Activated CD8-positive, alpha-beta T cell treated with anti-CD3 and anti-CD28 coated beads, Interleukin-2, amount 10 ng/mL, durations not matched to agents 7 days and 5 days (primary cell): ENCODE measurements at places on chromosomes 5 and 9. TPM values are rescaled to one million over a fixed set of nuclear protein-coding genes. Genes with fewer than 3 reads are reported as not detected.

The FOXI1 gene
- not detected for total RNA-seq

The ALDH1A1 gene
- total RNA-seq, result not detected

The TAF11L13 gene
- not detected for total RNA-seq

DNA sequence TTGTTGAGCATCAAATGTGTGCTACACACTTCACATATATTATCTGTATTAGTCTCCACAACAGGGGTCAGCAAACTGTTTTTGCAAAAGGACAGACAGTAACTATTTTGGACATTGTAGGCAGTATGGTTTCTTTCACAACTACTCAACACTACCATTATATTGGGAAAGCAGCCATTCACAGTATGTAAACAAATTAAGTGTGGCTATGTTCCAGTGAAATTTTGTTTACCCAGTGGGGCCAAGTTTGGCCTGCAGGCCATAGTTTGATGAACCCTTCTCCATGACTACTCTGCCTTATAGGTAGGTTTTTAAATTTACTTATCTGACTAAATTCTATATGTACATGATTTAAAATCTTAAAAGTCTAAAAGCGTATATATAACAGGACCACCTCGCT is 13.0 kb upstream of the FAM151B start:
- H3K27me3 ChIP-seq, result no peaks in the 10 kb centered on the region
- H3K4me3 ChIP-seq, result no peak overlapping the region
- H3K27ac ChIP-seq, result no peak overlapping the region
- no peaks in the 10 kb centered on the region for H3K4me1 ChIP-seq

DNA sequence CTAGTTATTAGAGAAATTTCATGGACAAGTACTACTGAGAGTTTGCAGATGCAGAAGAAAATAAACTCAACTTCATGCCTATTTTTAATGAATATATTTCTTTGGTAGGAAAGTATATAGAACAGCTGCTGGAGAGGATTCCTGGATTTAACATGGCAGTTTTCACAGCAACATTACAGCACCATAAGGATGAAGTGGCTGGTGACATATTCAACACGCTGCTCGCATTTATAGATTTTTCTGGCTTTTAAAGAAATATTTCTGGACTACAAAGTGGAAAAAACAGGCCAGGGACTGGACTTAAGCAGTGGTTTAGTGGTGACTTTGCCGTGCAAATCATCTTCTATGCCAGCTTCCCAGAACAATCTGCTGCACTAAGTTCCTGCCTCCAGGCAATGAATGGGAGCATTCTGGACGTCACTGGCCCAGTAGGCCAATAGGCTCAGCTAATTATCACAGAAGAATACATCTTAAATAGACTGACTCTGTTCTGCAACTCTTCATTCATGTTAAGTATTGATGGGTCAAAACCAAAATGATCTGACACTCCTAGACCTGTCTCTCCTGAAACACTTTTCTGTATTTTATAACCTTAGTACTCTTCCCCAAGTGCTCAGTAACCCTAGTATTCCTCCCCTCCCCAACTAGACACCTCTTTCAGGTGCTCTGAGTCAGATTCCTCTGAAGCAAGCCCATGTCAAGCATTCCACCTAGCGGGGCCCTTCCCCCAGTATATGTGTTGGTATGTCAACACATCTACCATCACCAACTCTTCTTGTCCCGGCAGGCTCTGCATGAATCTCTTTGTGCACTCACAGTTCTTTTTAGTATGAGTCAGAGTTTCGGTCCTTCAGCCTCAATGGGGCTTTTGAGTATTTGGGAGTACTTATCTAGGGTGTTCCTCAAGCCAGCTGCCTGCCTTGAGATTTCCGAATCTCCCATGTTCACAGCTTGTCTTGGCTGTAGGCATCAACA is 625.5 kb downstream of the CHSY3 start:
- H3K4me3 ChIP-seq, result no peak overlapping the region
- H3K4me1 ChIP-seq, result no peaks in the 10 kb centered on the region
- no peaks in the 10 kb centered on the region for H3K36me3 ChIP-seq
- H3K27ac ChIP-seq, result no peak overlapping the region

- no peaks in the 10 kb centered on the region for H3K4me1 ChIP-seq
- DNase-seq, result no peak
- H3K4me3 ChIP-seq, result no peak overlapping the region
- peaks cover 11% of the 10 kb centered on the region for H3K36me3 ChIP-seq
These were observed 171.2 kb downstream of the CWC27 start for GRCh38 chr5:64939772-64940510.

- peaks cover 18% of the 10 kb centered on the region for H3K4me1 ChIP-seq
- H3K4me3 ChIP-seq, result peak overlapping the region; percentile 85
- peaks cover 51% of the 10 kb centered on the region for H3K27me3 ChIP-seq
- peak; percentile 25 for DNase-seq
These were observed 1.1 kb downstream of the VLDLR start for GRCh38 chr9:2622461-2623287.

DNA sequence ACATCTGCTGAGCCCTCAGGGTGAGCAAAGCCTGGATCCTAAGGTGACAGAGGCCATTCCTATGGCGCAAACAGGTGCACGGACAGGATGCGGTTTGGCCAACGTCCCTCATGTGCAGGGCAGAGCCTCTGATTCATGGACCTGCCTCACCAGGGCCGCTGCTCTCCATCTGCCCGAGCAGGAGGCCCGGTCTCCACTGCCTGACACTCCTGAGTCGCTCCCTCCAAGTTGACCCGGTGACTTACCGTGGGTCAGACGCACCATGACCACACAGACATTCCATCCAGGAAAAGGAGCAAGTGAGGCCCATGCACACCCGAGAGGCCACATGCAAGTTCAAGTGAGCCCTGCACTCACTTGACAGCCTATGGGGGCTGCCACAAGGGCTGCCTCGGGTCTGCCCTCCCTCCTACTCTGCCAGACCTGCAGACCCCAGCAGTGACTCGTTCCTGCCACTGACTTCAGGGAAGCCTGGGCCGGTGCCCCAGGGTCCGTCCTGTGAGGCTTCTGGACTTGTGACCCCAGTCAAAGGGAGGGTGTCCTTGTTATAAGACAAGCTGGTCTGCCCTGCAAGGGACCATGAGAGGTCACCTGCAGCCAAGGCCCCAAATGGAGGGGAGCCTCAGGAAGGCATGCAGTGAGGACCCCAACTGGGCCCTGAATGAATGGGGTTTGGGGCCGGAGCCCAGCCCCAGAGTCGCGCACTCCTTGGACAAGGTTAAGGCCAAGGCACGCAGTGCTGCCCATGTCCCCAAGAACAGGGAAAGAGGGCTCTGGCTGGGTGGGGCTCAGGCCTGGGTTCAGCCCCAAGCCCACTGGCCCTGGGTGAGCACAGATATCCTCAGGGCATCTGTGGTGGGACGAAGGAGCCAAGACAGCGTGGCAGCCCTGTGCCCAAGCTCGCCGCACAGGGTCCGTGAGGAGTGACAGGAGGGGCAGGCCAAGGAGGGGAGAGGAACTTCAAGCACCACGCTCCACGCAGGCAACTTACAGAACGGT is 10.1 kb downstream of the BRD3OS start:
- no peaks in the 10 kb centered on the region for H3K27me3 ChIP-seq
- DNase-seq, result no peak
- H3K36me3 ChIP-seq, result peaks cover 63% of the 10 kb centered on the region
- no peak overlapping the region for H3K27ac ChIP-seq
